ENCODE measurements at places on chromosomes 2 and 18. TPM values are rescaled to one million over a fixed set of nuclear protein-coding genes. Genes with fewer than 3 reads are reported as not detected.

SPR gene
- 83.0 TPM for total RNA-seq

NEU2 gene
- total RNA-seq, result not detected

GRCh38 chr18:79796531-79797405 lies 970 bp upstream of the KCNG2 start:
- H3K27me3 ChIP-seq, result peaks cover 19% of the 10 kb centered on the region
- DNase-seq, result no peak
- no peak overlapping the region for H3K4me3 ChIP-seq
- H3K27ac ChIP-seq, result no peak overlapping the region
- H3K36me3 ChIP-seq, result no peaks in the 10 kb centered on the region
- peaks cover 8% of the 10 kb centered on the region for H3K4me1 ChIP-seq

- no peaks in the 10 kb centered on the region for H3K36me3 ChIP-seq
- no peak for DNase-seq
- no peak overlapping the region for H3K4me3 ChIP-seq
Observed at GRCh38 chr2:20660506-20661420, 6.2 kb upstream of the GDF7 start.

GRCh38 chr2:175166216-175166824 lies 1.7 kb downstream of the ATF2 start:
- H3K4me3 ChIP-seq, result no peak overlapping the region
- H3K4me1 ChIP-seq, result peaks cover 13% of the 10 kb centered on the region
- no peak overlapping the region for H3K27ac ChIP-seq
- H3K27me3 ChIP-seq, result no peaks in the 10 kb centered on the region
